D341Med (cell line): ENCODE measurements at places on chromosomes 11 and 22.

DNA sequence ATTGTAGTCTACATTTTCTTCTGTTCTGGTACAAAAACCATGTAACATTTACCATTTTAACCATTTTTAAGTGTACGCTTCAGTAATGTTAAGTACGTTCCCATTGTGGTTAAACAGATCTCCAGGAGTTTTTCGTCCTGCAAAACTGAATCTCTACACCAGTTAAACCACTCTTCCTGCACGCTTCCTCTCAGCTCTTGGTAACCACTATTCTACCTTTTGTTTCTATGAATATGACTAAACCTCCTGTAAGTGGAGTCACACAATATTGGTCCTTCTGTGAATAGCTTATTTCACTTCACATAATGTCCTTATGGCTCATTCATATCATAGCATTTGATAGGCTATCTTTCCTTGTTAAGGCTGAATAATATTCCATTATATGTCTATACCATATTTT, 7.1 kb upstream of the EXT2 start:
- DNase-seq, result no peak

DNA sequence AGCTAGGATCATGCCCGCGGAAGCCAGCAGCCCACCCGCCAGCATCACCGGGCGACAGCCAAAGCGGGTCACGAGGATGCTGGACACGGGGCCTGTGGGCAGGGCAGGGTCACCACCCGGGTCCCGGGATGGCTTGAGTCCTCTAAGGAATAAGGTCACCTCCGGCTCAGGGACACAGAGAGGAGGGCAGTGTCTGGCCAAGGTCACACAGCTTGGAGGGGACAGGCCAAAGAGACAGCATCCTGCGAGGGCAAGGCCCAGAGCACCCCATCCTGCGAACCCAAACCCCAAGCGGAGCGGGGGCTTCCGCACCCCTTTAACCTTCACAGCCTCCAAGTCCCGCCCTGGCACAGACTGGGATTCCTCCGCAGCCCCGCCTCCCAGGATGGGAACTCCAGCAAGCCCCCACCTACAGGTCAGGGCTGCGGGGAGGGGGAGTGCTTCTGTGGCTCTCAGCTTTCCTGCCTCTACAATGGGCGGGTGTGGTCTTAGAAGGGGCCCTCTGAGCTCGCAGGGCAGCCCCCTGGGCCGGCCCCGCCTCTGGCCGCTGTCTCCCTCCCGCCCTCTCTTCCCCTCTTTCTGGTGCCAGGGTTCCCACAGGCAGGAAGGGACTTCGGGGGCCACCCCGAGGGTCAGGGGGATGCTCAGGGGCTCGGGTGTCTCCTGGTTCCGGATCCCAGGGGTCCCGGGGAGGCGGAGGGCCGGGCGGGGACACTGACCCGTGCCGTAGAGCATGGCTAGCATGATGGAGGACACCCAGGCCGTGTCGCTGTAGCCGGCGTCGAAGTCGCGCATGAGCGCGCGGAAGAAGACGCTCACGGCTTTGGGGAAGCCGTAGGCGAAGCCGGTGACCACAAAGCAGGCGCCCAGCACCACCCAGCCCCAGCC, 1.8 kb downstream of the SLC16A8 start:
- DNase-seq, result no peak

DNA sequence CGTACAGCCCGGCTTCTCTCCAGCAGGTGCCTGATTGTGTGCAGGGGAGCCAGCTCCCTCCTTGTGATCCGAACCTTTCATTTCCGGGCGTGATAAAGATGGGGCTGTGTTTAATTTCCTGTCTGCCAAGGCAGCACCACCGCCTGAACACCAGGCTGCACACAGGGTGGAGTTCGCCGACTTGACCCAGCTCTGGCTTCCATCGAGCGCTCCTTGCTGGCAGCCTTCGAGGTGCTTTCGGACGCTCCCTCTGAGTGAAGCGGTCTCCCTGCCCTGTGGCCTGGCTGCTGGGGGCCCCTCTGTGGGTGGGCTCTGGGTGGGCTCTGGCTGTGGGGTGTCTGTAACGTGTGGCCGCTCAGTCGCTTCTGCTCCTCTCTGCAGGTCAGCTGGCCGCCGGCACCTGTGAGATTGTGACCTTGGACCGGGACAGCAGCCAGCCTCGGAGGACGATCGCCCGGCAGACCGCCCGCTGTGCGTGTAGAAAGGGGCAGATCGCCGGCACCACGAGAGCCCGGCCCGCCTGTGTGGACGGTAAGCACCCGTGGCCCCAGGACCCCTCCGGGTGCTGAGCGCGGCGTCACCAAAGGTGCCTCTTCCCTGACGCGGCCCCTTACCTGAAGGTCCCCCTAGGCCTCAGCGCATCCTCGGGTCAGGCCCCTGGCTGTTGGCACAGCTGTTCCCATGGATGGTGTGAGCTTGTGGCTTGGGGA, 1181.3 kb downstream of the BRD1 start:
- DNase-seq, result no peak

GRCh38 chr11:19650467-19650866, 62.2 kb upstream of the NAV2 start:
- DNase-seq, result no peak

DNA sequence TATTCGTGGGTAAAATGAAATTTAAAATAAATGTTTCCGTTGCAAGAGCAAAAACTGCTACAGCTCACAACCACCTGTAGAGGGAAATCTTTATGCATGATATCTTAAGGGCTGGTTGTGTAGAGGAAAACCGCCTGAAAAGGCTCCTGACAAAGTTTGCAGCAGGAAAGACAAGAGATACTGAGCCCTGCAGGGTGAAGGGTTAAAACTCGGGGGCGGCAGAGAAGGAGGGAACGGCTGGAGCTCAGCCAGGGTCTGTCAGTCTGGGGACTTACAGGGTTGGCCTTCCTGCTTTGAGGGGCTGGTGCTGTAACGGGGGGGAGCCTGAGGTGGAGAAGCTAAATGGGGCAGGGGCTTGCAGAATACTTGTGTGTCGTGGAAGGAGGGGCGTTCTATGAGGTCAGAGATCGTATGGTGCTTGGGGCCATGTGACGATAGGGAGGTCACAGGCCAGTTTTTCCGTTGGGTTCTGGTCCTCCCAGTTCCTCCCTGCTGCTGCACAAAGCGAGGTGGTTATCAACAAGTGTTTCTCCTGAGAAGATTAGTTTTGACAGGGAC, 122.9 kb upstream of the HSD17B12 start:
- DNase-seq, result peak; percentile 36

DNA sequence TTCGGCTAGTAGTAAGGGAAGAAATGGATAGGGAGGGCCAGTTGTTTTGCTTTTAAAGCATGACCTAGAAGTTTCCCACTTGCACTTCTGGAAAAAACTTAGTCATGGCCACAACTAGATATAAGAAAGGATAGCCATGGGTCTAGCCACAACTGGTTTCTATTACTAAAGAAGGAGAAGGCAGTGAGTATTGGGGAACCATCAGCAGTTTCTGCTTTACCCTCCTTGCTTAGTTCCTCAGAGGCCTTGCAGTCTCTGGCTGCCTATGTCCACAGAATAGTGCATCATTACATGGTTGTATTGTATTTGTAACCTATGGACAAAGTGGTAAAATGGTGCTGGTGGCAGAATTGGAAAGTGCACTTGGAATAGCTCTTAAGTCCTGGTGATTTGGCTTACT, 35.6 kb downstream of the NXPE1 start:
- DNase-seq, result no peak

- DNase-seq, result no peak
Measured at GRCh38 chr11:100705447-100705846, 18.4 kb downstream of the ARHGAP42 start.

DNA sequence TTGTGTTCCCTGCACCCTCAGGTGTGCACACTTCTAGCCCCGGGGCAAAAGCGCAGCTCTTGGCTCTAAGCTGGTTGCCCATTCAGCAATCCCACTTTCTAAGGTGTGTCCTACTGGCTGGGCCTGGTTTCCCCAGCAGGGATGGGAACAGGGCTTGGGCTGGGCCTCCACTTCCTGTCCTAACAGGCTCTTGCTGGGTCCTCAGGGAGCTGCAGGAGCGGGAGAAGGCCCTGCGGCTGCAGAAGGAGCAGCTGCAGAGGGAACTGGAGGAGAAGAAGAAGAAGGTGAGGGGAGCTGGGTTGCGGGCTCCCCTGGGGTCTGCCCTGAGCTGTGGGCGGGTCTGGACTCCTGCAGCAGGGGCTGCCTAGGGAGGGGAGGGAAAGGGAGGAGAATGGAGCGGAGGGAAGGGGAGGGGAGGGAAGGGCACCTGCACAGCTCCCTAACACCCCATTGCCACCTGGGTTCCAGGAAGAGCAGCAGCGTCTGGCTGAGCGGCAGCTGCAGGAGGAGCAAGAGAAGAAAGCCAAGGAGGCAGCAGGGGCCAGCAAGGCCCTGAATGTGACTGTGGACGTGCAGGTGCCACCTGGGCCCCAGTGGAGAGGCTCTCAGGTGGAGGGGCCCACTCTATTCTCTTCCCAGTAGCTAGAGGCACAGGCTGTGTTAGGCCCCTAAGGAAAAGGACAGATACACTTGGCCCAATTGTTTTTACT, 24.6 kb downstream of the INCENP start:
- DNase-seq, result peak; percentile 21

DNA sequence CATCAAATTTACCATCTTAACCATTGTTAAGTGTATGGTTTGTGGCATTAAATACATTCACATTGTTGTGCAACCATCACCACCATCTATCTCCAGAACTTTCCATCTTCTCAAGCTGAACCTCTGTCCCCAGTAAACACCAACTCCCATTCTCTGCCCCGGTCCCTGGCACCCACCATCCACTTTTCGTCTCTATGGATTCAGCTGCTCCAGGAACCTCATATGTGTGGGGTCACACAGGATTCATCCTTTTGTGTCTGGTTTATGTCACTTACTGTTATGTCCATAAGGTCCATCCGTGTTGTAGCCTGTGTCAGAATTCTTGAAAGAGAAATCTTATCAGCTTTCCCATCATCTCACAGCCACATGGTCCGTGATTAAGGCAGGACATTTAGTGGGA, 16.3 kb downstream of the TSPAN32 start:
- no peak for DNase-seq

DNA sequence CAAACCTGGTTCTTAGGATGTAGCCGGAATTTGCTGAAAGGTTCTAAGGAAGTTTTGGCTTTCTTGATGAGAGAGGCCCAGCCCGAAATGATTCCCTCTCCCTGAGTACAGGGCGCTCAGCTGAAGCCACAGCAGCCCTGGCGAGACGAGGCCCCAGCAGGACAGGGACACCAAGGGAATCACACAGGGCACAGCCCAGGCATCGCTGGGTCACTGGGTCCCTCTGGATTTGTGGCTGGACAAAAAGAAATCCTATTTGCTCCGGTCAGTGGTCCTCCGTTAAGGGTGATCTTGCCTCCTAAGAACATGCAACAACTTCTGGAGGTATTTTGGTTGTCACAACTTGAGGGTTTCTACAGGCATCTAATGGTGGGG, 6.4 kb downstream of the FGF19 start:
- no peak for DNase-seq

GRCh38 chr11:134911514-134912180, 499.6 kb upstream of the B3GAT1 start:
- DNase-seq, result no peak

GRCh38 chr11:120564573-120565311, 53.2 kb downstream of the GRIK4 start:
- DNase-seq, result no peak

- DNase-seq, result peak; percentile 21
Measured at GRCh38 chr11:86672007-86672621, at the start of gene ME3. Gene ME3 (minus strand): TSS chr11:86672616.

GRCh38 chr11:35605706-35606105, 12.6 kb upstream of the FJX1 start:
- no peak for DNase-seq

- peak; percentile 78 for DNase-seq
Measured at GRCh38 chr11:64057890-64058289, 22.2 kb downstream of the FLRT1 start.

DNA sequence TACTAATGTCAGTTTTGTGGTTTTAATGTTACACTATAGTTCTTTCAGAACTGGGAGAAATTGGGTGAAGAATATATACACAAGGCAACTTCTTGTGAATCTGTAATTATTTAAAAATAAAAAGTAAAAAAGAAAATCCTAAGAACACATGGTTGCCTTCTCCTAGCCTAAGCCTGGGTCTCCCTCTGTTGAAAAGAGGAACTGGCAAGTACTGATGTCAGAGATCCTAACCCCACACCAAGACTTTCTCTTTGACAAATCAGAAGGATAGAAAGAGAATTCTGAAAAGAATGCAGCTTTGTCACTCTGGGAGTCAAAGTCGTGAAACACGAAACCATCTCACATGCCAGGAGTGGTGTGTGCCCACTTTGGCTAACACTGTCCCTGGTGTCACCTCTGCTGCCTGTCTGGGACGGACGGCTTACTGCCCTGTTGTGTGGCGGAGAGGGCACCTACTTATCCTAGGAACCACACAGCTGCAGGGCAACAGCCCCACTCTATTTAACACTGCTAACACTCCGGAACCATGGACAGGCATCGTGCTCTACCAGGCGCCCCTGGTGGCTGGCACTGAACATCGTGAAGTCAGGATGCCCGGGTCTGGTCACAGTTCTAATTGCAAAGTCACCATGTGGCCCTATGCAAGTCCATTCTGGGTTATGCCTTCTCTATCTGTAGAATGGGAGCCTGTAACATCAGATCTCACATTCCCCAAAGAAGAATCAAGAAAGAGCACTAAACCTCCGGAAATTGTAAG, 108.7 kb upstream of the CD82 start:
- no peak for DNase-seq

DNA sequence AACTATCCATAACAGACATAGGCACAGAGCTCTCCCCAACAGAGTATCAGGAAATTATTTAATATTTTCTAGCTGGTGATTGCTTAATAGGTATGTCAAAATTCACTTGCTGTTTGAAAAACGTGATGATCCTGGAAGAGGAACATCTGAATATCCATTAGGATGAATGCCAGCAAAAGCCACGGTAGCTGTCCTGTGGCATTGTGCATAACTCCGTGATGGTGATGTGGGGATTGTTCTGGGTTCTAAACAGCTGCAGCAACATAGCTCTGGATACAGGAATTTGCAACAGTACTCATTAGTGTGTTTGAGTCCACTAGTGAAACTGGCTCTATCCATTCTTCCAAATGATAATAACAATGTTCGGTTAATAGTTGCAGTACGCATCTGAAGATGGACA, 78.8 kb downstream of the C11orf65 start:
- DNase-seq, result no peak

- no peak for DNase-seq
Measured at GRCh38 chr11:62071408-62071807, 52.4 kb upstream of the INCENP start.
